GM20000 (cell line): ENCODE measurements at places on chromosomes 6 and 20.

- peak; percentile 75 for DNase-seq
These were observed 538 bp upstream of the GRM1 start for GRCh38 chr6:146028252-146028795.

- DNase-seq = no peak
These were observed 53.0 kb downstream of the CARMIL1 start for GRCh38 chr6:25332165-25332564.

- DNase-seq = no peak
These were observed 45.0 kb upstream of the RIPOR2 start for GRCh38 chr6:24980507-24981385.

- DNase-seq = no peak
These were observed 94.8 kb downstream of the VIP start for GRCh38 chr6:152845421-152845820.

GRCh38 chr6:89379281-89379680, 26.8 kb upstream of the UBE2J1 start:
- no peak for DNase-seq

DNA sequence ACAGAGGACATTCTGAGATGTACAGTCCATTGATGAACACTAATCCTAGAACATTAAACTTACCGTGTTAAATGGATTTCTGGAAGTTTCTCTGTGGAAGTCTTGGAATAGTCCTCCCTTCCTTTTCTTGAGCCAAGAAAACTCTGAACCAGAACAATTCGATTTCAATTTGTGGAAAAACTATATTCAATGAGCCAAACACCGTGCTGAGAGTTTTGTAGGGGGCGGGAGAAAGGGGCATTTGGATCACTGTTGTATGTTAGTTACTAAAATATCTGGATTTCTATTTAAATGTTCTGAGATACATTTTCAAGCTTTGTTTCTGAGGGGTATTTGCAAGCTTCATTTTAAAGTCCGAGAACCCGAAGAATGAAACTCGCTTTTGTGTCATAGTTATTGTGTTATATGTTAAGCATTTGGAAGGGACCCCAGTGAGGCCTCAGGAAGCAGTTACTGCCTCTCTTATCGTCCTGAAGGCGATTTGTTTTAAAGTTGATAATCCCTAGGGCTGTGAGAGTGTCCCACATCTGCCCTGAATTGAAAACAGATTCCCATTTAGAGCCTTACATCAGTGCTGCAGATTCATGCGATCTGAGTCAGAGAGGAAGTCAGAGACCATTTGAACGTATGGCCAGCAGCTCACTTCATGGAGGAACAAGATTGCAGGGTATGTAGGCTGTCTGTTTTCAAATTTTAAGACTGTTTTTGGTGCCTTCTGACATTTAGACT, 70.8 kb upstream of the SASH1 start:
- DNase-seq = no peak

DNA sequence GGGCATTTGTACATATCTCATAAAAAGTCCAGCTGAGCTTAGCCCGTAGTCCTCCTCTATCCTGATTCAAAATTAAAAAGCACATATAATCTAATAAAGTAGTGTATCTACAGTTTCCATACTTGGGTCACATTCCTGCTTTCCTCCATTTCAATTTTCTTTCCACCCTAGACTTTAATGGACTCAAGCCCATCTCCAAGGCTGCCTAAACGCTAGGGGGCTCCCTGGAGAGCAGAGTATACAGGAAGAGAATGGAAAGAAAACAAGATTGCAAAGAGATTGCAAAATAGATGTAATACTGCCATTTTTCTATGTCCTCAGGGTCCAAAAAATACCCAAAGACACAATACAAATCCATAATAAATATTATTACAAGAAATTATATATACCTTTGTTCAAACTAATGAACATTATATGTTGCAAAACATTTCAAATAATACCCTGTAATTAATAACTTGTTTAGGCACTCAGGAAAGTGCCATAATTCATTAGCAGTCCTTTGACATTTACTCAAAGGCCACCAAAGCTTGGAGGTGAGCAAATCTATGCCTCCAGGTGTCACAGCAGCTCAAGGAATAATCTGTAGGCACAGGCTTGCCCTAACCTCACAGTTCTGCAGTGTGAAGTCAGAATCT, 2.4 kb upstream of the MCM3 start:
- peak; percentile 34 for DNase-seq

GRCh38 chr6:168602576-168602975, 161.6 kb downstream of the SMOC2 start:
- no peak for DNase-seq

DNA sequence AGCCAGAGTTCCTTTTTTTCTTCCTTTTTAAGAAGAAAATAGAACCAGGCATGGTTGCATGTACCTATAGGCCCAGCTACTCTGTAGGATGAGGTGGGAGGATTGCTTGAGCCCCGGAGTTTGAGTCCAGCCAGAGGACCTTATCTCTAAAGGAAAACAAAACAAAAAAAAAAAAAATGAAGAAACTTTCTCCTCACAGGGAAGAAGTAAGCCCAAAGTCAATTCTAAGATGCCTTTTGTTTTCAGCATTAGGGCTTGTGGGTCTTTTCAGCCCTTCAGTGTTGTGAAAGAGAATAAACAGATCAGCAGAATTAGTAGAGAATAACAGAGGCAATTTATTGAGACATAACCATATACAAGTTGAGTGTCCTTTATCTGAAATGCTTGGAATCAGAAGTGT, 26.8 kb downstream of the ZNF451 start:
- no peak for DNase-seq

GRCh38 chr6:52570291-52570700, 6.6 kb downstream of the TRAM2 start:
- no peak for DNase-seq

GRCh38 chr20:17298171-17298570, 71.3 kb downstream of the PCSK2 start:
- no peak for DNase-seq

- no peak for DNase-seq
These were observed 77.7 kb downstream of the OLIG3 start for GRCh38 chr6:137416376-137417109.

DNA sequence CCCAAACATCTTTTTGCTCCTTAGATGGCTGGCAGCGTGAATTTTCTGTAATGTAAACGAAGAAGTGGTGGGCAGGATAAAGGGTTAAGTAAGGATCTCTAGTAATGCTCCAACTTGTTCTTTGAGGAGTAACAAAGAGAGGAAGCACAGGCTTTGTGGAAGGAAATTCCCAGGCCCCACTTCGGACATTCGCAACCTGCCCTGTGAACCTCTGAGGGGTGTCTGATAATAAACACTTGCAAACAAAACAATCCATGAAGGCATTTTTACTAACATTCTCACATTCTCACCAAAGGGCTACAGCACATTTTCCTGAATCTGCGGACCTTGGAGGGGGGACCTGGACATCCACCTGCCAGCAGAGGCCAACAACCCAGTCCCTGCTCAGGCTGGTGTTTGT, 25.8 kb upstream of the ADGRF5 start:
- DNase-seq = no peak

DNA sequence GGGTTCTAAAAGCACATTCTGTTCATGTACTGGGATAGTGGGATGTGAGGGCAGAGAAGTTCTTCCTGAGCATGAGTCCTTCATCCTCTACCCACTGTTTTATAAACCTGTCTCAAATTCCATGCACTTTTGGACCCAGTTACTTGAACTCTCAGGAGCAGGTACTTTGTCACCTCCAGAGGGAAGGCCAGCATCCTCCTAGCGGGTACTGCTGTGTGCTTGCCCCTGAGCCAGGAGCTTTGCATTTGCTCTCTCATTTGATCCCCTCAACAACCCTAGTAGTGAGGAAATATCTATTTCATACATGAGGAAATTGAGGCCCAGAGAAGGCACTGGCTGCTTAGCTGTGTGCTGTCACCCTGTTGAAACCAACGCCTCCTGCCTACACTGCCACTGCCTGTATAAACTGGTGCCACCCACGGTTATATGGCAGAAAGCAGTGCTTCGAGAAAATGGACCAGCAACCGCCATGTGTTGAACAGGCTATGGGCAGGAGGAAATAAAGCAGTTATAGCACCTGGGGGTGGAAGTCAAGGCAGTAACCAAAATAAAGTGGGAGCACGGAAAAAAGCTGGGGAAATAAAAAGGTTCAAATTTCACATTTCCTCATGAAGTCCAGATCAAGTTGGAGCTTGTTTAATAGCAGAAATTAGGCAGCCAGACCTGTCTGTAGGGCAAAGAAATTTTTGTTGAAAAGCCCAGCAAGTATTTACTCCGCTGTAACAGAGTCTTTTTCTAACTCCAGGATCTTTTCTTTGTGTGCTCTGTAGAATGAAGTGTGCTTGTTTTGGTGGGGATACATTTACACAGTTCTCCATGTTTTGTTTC, 38.0 kb downstream of the KLHL31 start:
- no peak for DNase-seq

DNA sequence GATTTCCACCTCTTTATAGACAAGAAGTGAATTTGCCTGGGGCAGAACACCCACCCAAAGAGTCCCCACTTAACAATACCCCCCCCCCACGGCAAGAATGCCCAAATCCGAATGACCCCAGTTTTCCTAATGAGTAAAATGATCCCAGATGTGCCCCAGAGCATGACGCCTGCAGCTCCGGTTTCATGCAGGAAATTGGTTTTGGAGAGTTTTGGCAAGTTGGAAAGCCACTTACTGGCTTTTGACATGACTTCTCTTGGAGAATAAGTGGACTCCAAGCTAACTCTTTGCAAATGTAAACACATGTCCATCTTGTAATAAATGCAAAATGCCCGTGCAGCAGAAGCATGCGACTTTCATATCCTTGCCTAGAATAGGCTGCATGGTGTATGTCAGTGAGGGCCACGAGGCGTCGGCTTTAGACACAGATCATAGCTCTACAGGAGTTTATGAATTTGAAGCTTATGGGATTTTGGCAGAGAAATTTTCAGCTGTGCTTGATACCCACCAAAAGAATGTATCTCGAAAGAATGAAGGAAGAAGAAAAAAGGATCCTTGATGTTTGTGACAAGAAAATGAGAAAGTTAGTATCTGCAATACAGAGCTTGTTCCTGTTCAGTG, 24.2 kb downstream of the EDN3 start:
- DNase-seq = no peak

DNA sequence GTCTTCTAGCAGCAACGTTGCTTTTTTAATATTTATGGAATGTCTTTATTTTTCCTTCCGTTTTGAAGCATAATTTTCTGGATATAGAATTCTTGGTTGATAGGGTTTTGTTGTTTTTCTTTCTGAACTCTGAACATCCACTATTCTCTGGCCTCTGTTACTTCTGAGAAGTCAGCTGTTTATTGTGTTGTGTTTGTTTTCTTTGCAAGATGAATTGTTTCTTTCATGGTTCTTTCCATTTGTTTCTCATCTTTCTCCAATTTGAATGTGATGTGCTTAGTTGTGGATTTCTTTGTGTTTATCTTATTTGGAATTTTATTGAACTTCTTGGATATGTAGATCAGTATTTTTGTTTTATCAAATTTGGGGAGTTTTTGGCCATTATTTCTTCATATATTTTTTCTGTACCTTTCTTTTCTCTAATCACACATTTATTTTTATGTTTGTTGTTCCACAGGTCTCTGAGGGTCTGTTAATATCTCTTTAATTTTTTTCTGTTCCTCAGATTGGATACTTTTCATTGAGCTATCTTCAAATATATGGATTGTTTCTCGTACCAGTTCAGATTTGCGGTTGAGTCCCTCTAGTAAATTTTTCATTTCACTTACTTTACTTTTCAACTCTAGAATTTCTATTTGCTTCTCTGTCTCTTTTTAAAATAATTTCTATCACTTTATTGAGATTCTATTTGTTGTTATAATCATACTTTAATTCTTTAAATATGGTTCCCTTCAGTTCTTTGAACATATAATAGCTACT, 18.0 kb downstream of the HIVEP1 start:
- no peak for DNase-seq

DNA sequence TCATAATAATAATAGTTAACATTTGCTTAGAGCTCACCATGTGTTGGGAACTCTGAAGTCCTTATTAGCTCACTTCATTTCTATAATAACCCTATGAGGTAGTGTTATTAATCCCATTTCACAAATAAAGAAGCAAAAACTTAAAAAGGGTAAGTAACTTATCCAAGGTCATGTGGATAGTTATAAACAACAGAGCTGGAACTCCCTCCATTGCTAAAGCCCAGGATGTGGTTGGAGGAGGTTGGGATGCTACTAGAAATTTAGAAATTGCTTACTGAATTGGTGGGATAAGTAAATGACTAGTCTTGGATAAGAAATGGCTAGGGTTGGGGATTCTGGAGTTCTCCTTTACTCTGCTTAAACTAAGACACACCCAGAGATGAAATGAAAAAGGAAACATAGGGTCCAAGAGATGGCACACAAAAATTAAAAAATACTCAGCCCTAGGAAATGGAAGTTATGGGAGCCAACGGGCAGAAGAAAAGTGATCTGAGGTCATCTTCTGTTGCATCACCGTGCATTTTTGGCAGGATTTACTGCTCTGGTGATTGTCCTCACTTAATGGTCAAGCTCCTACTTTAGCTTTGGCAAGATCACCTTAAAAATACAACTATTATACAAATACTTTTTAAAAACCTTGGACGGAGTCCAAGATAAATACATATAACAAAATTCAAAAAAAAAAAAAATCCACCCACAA, 7.7 kb upstream of the CLIC5 start:
- DNase-seq = no peak

GRCh38 chr6:54601600-54602300, 244.8 kb upstream of the FAM83B start:
- DNase-seq = no peak

- DNase-seq = no peak
These were observed 94.4 kb upstream of the TNFAIP3 start for GRCh38 chr6:137772541-137773250.

DNA sequence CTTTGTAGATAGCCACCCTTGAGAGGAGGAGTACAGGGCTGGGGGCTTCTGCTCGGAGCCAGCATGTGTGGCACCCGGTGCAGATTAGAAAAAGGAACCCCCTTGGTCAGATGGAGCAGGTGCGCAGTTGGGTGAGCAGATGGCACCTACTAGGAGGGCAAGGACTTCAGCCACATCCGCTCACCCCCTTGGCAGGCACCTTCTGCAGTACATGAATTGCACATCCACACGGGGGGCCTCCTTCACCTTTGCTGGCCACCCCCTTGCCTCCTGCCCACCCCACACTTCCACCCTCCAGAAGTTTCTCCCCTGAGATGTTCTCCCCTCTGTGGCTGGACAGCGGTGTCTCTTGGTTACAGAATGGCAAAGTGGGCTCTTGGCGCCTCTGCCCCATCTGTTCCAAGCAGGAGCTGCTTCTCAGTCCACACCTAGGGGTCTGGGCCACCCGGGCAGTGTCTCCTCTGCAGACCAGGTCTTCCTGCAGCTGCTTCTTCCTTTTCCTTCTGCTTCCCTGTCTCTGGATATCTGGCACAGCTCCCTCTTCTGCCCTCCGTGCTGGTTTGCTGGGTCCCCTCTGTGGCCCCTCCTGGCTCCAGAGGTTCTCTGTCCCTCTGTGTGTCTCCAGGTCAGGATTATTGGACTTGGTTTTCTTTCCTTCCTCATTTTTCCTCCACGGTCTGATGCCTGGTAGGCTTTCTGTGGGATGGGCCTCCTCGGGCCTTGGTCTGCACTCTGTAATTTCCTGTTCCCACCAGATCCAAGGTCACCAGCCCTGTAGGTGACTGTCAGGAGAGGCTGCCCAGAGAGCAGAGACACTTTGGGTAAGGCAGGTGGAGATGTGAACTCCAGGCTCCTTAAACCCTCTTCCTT, 4.1 kb downstream of the MDFI start:
- no peak for DNase-seq
